ENCODE measurements at places on chromosomes 7 and 10.

- DNase-seq = no peak
Measured at GRCh38 chr10:99888622-99889021, 106.2 kb downstream of the ABCC2 start.

- no peak for DNase-seq
Measured at GRCh38 chr7:676246-676971, 50.1 kb upstream of the DNAAF5 start.

GRCh38 chr7:143361552-143362130, 872 bp downstream of the FAM131B start:
- no peak for DNase-seq

- DNase-seq = no peak
Measured at GRCh38 chr7:7639421-7639820, 1.1 kb upstream of the UMAD1 start.

GRCh38 chr7:139830782-139831501, 1.9 kb downstream of the TBXAS1 start:
- no peak for DNase-seq
